ENCODE measurements at places on chromosomes 3 and 15.

DNA sequence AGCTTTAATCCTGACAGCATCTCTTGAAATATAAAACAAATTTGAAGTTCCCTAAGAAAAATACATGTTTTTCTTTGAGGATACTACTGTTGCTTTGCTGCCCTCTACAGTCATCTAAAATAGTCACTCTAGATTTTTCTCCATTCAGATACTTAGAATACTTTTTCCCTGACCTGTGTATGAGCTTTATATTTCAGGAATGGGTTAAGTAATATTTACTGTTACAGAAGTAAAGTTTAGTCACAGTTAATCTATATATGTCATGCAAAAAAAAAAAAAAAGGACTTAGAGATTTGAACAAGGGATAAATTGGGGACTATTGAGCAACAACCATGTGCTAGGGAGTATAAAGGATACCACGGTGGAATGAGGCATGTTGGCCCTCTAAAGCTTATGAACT is 8.8 kb downstream of the NECTIN3 start:
- DNase-seq, result peak; percentile 48

DNA sequence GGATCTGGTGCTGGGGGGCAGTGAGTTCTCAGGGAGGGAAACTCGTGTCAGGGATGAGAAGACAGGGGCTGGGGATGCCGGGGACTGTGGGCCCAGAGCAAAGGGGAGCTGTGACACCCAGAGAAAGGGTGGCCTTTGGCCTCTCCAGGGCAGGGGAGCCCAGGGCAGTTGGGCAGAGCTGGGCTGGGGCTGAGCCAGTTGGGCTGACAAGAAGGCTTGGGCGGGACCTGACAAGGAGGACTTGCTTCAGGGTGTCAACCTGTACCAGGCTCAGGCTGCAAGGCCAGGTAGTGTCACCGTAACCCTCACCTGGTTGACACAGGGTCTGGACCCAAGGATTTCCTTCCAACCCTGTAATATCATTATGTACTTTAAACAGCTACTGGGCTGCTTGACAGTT is 13.2 kb upstream of the ANPEP start:
- DNase-seq, result no peak

- no peak for DNase-seq
Observed at GRCh38 chr3:73846951-73847350, 222.2 kb upstream of the PDZRN3 start.

- DNase-seq, result no peak
Observed at GRCh38 chr3:70774641-70775040, 462.2 kb upstream of the MDFIC2 start.

DNA sequence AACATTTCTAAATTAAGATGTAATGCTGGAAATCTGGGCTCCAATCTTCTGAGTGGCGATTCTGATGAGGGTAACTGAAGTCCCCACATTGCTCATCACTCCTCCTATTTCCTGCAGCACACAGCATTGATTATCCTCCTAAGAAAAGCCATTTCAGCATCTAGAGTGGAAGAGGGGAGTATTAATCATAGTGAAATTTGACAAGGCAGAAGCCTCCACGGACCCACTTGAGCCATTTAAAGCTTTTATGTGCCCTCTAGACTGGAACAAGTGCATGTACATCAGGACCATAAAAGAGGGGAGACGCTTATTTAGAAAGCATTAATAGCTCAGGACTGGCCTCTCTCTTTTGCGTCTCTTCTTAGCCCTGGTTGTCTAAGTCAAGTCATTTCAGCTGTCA is 25.8 kb downstream of the AQP9 start:
- no peak for DNase-seq

DNA sequence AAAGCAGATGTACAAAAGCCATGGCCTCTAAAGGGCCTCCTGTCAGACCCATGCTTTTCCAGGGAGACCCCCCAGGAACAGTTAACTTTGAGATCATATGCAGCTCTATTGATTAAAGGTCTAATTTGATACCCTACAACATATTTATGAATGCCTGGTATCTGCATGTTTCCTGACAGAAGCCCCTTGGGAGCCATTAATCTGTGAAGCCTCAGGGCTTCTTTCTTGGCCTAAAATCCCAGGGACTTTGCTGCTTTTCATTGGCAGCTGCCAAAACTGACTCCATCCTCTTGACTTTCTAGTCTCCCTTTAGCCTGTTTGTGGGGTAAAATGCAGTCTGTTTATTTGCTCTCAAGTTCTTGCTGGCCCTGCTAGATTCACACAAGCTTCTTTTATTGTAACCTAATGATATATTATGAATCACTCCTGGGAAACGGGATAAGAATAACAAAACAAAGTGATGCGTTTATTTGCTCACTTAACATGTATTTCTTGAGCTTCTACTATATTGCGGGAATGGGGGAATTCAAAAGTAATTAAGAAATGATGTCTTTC is 257.0 kb downstream of the LSAMP start:
- peak; percentile 7 for DNase-seq

DNA sequence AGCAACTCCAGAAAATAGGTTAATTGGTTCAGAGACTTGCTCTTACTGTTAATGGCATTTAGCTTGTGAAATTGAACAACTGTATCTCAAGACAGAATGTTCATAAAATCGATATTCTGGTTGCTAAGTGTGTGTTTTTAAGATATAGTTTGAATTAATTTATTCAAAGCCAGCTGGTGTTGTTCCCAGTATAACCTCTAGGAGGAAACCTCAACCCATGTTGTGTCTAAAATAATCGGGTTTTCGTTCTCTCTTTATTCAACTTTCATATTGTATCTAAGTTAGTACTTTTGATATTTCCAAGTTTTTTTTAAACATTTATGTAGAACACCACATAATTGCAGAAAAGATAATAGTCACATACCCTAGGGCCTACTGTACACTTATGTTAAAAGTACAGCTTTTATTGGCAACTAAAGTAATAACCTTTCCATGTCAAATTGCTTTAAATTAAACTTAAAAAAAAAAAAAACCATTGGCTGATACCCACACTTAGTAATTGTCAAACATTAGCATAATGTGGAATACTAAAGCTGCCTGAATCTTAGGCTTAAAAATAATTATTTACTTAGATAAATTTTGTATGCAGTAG is 90.9 kb downstream of the SAMMSON start:
- peak; percentile 14 for DNase-seq

GRCh38 chr15:99450896-99451358 is 114.9 kb upstream of the MEF2A start:
- peak; percentile 65 for DNase-seq

GRCh38 chr3:53236112-53236841 is 19.5 kb downstream of the TKT start:
- DNase-seq, result peak; percentile 93

GRCh38 chr15:78449220-78449999 is 11.4 kb downstream of the IREB2 start:
- DNase-seq, result no peak

DNA sequence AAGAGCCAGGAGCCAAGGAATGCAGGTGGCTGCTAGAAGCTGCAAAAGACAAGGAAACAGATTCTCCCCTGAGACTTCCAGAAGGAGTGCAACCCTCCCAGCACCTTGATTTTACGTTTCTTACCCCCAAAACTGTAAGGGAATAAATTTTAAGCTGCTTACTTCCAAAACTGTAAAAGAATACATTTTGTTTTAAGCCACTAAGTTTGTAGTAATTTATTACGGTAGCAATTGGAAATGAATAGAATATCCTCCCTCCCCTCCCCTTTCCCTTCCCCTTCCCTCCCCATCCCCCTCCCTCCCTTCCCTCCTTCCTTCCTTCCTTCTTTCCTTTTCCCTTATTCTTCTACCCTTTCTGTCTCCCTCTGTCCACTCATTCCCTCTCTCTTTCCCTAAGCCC is 203.7 kb upstream of the CFAP20DC start:
- no peak for DNase-seq

DNA sequence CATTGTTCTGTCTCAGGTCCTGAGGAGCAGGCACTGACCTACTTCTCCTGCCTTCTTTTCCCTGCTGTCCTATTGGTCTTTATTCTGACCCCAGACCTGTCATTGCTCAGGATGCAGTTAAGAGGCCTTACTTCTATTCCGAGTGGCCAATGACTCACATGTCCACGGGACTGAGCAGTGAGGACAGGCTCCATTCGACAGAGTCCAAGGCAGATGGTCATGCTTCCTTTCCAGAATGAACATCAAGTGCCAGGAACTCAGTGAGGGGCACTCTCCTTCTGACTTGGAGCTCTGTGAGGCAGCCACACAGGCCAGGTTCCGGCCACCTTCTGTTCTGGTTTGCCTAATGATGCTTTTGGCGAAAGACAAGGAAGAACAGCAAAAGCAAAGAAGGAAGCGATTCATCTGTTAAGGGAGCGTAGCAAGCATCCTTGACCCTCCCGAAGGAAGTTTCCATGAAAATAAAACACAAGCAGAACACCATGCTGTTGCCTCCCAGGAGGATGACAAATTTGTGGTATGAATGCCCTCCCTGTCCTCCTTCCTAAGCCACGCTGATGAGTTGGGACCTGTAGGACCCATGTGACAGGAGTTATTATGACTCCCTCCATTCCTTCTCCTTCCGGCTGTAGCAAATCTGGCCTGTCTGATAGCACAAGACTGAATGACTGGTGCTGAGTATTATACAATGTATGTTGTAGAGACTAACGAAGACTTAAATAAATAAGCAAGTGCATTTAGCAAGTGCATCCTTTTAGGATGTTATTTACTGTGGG is 14.4 kb upstream of the TPRG1 start:
- DNase-seq, result no peak

DNA sequence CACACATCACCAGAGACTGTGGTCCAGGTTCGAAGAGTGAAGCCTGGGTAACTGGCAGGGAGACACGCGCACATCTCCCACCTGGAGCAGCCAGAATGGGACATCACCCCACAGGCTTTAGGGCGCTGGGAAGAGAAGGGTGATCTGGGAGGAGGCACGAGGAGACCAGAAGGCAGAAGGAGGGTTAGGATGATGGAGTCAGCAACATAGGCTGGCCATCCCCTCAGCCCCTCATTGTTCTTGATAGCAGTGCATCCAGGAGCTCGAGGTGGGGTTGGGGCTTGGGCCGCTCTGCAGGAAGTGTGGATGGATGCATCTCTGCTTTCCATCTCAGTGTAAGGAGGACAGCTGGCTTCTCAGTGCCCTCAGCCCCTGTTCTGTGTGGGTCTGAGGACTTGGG is 15.2 kb downstream of the PLA2G4F start:
- DNase-seq, result no peak

DNA sequence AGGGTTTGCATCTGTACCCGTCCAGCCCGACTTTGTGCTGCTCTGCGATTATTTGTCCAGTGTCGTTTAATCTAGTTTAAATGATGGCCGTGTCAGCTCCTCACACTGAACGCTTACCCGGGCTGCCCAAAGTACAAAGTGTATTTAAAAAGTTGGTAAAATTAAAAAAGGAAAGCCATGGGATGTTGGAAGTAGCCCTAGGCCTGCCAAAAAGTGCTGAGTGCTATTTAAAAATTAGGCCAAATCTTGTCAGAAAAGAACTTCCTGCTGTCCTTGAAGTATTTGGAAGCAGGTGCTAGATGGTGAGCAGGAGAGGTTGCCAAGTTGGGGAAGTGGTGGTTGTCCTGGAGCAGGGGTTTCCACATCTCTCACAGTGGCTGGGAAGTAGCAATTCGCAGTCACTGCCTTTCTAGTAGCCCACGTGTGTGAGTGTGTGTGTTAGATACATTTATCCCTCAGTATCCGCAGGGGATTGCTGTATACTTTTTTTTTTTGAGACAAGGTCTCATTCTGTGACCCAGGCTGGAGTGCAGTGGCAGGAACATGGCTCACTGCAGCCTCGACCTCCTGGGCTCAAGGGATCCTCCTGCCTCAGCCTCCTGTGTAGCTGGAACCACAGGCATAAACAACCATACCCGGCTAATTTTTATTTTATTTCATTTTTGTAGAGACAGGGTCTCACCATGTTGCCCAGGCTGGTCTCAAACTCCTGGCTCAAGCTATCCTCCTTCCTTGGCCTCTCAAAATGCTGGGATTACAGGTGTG is 664 bp downstream of the PPCDC start:
- peak; percentile 47 for DNase-seq

DNA sequence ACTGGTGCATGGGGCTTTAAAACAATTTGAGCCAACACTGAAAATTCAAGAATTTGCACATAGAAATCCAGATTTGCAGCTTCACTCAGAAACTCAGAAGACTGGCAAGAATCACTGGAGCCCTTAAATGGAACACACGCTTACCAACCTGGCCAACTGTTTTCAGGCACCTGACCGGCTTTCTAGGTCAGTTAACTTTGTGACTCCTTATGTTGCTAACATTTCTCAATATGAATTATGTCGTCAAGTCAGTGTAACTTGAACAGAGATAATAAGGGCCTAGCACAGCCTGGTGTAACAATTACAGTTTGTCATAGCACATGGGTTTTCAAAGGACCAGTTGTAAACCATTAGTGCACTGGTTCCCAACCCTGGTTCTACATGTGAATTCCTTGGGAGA is 6.8 kb downstream of the CERS3 start:
- DNase-seq, result no peak

GRCh38 chr3:88113311-88114162 is 36.2 kb upstream of the C3orf38 start:
- peak; percentile 64 for DNase-seq

DNA sequence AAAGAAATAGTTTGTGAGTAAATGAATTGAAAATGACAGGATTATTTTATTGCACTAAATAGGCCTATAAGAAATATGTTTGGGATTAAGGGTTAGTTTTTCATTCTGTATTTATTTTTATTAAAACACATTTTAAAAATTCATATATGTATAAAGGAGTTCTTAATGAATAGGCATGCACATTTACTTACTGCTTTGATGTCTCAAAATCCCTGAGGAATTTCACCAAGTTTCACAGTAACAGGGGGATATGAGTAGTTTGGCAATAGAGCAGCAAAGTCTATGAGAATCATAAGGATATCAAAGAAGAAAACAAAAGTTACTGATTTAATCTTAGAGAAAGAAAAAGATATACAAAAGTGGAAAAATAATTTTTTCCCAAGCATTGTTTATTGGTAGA is 411.7 kb downstream of the NAALADL2 start:
- no peak for DNase-seq

DNA sequence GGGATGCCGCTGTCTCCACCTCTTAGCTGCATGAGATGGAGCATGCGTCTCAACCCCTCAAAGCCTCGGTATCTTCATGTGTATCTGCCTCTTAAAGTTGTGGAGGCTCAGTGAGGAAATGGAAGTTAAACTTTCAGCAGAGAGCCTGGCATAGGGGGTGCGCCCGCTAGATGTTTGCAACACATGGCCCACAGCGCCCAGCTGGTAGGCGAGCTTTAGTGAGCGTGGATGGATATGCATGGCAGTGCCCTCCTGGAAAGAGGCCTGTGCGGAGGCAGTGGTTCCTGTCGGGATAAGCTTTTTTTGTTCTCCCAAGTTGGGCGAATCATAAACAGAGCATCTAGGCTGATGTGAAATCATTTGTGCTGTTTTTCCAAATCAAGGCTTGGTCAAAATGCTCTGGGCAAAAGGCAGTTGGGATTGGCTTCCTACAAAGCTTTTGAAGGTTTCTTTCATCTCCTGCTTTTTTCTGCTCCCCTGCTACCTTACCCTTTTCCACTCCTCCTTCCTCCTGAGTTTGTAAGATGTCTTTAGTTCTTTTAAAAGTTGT is 272.4 kb upstream of the TPM1 start:
- DNase-seq, result no peak

DNA sequence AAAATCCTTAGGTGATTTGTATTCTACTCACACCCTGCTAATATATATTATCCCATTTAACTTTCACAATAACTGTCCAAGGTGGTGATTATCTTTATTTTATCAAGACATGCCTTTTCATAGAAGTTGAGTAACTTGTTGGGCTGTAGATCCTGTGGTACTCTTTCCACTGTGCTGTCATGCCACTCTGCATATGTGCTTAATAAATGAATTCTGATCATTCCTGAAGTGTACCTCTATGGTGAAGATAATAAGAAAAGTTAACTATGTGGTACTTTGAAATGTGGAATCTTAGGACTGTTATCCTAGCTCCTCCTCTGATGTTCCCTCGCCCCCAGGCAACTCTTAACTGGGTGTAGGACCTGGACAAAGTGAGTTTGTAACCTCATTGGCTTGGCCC is 5.2 kb downstream of the SNRK start:
- DNase-seq, result no peak
